ENCODE measurements at places on chromosomes 1 and 21. TPM values are rescaled to one million over a fixed set of nuclear protein-coding genes. Genes with fewer than 3 reads are reported as not detected.

- DNase-seq: no peak
Measured at GRCh38 chr1:182568647-182569284, 20.3 kb downstream of the RNASEL start.

- DNase-seq: no peak
Measured at GRCh38 chr1:241881440-241881839, 33.4 kb downstream of the EXO1 start.

GRCh38 chr1:183126528-183126927 lies 59.5 kb upstream of the LAMC2 start:
- DNase-seq: no peak

- DNase-seq: no peak
Measured at GRCh38 chr1:208724079-208724478, 479.9 kb upstream of the PLXNA2 start.

GRCh38 chr1:119141660-119142059 lies 1.2 kb upstream of the WARS2 start:
- no peak for DNase-seq

- DNase-seq: peak; percentile 20
Measured at GRCh38 chr1:24504560-24504959, 1.9 kb downstream of the RCAN3 start.

GRCh38 chr1:151282883-151283725 lies 1.0 kb downstream of the ZNF687 start:
- DNase-seq: peak; percentile 35

DNA sequence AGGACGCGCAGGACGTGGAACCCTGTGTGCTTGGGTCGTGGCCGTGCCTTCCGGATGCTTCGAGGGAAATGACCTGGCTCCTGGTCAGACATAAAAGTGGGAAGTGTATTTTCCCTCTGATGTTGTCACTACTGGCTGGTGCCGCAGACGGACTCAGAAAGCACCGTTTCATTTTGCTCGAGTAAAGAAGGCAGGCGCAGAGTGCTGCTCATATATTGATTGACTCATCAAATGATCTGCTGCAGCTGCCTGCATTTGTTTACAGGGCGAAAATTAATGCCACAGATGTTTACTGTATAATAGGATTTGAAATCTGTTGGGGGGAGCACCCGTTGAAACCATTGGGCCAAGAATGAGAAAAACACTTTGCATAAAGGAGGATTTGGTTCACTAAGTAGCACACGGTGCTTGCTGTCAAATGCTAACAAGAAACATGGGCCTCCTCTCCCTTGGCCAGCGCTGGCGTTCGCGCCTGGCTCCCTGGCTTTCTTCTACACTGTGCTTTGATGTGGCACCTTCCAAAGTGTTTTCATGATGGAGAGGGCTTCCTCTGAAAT lies 365.5 kb downstream of the CAMTA1 start:
- DNase-seq: no peak

DNA sequence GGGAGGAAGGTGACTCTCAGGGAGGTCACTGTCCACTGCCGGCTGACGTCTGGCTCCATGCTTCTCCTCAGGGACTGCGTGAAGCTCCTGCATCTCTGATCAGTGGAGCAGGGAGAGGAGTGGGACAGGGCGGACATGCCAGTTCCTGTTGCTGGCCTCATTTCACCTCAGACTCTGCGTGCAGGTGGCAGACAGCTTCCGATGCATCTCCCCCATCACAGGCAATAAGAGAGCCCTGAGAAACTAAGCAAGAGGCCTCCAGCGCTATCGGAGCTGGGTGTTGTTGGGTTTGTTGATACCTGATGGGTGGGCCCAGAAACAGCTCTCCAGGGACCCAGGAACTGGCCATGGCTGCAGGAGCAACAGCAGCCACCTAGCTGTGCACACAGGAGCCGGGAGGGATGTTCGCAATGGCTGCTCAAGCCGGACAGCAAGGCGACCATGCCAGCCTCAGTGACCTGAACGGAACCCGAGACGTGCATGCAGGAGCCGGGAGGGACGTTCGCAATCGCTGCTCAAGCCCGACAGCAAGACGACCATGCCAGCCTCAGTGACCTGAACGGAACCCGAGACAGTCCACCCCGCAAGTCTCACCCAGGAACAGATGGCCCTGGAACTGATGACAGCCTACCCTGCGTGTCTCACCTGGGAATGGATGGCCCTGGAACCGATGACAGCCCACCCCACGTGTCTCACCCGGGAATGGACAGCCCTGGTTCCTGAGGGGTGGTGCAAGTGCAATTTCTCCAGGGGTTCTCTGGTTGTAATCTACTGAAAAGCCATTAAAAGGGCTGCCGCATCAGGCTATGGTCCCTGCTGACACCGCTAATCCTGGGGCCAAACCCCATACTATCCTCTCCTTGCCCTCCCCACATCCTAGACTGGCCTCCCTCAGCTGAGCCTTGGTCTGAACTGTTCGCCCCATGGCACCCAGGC lies 14.2 kb upstream of the PCBP3 start:
- DNase-seq: no peak

GRCh38 chr1:228488818-228489674 lies 1.9 kb downstream of the RNF187 start:
- DNase-seq: no peak

- peak; percentile 13 for DNase-seq
Measured at GRCh38 chr21:46543306-46543705, 61.6 kb downstream of the S100B start.

Gene MFSD2A
- total RNA-seq: 7.5 TPM

GRCh38 chr1:87169263-87169910 lies 159.3 kb upstream of the LMO4 start:
- DNase-seq: no peak

- DNase-seq: no peak
Measured at GRCh38 chr21:38777531-38777930, 28.2 kb upstream of the ETS2 start.

Gene PLEKHO1
- 34.6 TPM for total RNA-seq

Gene OR2L5
- total RNA-seq: not detected

Gene CNR2
- not detected for total RNA-seq

DNA sequence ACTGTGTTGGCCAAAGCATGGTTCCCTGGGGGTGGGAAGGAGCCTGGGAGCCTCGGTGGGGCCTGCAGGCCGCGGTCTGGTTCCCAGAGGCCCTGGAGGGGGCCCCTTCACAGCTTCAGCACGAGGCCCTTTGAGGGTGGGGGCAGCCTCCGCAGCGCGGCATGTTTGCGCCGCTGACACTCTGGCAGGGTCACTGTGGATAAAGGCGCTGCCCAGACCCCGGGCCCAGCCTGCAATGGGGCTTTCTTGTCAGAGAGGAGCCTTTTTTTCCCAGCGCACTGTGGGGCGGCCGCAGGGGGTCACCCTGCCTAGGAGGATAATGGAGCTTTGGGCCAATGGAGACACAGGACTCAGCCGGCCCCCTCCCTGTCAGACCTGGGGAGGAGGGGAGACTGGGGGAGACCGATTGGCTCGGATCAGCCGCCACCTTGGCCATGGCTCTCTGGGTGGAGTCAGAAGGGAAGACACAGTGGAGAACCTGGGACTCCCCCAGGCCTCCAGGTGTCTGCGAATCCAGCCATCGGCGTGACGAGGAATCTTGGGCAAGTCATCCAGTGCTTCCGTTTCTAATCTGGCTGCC lies 26.0 kb downstream of the EPHB2 start:
- DNase-seq: peak; percentile 48

- DNase-seq: no peak
Measured at GRCh38 chr1:4741876-4742423, 87.5 kb downstream of the AJAP1 start.

GRCh38 chr1:6497215-6497866 lies 5.9 kb upstream of the PLEKHG5 start:
- peak; percentile 78 for DNase-seq

- no peak for DNase-seq
Measured at GRCh38 chr1:23246274-23246673, 29.0 kb upstream of the HTR1D start.

DNA sequence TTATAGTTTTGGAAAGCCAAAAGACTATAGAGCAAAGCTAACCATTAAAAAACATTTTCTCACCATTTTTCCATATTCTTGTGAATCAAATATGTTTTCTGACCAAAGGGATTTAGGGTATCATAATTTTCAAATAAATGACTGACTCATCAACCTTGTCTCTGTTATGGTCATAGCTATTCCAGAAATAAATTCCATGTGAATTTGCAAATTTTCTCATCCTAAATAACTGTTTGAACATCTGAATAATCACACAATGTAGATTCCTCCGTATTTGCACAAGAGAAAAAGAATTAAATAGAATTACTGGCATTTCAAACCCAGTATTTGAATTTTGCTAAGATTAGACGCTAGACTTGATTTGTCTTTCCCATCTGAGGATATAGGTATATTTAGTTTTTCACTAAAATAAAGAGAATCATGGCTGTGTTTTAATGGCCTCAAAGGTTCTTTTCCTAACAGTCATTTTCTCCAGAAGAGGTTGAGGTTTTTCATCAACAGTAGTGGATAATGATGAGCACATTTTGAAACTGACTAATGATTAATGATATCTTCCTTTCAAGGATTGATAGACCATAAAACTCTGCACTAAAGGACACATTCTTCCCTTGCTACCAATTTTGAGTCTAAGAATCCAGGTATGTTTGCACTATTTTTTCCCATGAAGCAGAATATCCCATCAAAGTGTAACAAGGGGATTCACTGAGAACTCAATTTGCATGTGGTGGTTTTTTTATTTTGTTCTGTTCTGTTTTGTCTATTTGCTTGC lies 9.5 kb upstream of the DUSP23 start:
- no peak for DNase-seq

- DNase-seq: peak; percentile 95
Measured at GRCh38 chr1:33295450-33296081, 25.3 kb downstream of the A3GALT2 start.

GRCh38 chr1:234963180-234963903 lies 165.3 kb downstream of the TOMM20 start:
- DNase-seq: peak; percentile 88

DNA sequence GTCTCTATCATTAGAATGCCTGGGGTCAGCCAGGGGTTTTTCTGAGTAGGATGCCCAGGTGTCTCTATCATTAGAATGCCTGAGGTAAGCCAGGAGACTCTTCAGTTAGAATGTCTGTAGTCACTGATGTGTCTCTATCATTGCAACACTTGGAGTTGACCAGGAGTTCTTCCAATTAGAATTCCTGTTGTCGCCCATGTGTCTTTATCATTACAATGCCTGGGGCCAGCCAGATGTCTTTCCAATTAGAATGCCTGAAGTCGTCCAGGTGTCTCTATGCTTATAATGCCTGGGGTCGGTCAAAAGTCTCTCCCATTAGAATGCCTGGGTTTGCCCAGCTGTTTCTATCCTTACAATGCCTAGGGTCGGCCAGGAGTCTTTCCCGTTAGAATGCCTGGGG lies 55.8 kb downstream of the RNF187 start:
- no peak for DNase-seq

GRCh38 chr1:4045397-4046010 lies 145.4 kb upstream of the C1orf174 start:
- no peak for DNase-seq

DNA sequence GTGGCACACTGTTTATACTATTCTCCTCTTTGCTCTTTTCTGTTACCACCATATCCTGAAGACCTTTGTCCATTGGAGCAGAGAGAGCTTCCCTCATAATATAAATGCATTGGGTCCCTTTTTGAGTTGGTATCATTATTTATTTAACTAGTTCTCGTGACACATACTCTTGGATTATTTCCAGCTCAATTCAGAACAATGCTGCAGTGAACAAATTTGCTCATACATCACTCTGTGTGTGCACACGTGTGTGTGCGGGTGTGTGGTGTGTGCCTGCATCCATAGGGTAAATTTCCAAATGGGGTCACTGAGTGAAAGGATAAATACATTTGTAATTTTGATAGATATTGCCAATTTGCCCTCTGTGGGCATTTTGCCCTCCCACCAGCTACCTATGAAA lies 5.8 kb downstream of the PLA2G2A start:
- peak; percentile 50 for DNase-seq

GRCh38 chr1:38997901-38998190 lies 6.8 kb downstream of the AKIRIN1 start:
- DNase-seq: no peak

GRCh38 chr21:40463176-40463575 lies 383.8 kb downstream of the DSCAM start:
- no peak for DNase-seq

Gene FAM163A
- 0.18 TPM for total RNA-seq

DNA sequence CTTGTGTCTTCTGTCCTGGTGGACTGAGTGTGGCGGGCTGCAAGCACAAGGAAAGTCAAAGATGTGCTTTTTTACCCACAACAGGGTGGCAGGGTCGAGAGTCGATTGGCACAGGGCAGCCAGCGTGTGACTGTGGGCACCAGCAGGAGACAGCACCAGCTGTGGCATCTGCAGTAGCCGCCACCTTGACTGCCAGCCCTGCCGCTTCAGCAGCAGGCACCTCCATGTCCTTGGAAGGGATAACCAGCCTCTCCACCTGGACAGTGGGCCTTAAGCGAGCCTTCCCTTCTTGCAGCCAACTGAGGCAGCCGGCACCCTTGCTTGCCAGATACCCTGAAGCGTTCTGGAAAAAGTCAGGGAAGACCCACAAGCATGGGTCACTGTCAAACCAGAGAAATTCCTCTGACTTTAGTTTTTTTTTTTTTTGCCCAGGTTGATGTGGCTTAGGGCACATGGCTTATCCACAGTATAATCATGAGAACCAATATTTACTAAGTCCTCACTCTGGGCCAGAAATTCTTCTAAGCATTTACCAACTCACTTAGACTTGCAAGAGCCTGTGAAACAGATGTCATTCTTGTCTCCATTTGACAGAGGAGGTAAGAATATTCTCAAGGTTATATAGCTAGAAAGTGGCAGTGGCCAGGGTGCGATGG lies 30.1 kb upstream of the PTGFRN start:
- DNase-seq: no peak

GRCh38 chr1:110726755-110727154 lies 52.0 kb upstream of the KCNA3 start:
- no peak for DNase-seq

DNA sequence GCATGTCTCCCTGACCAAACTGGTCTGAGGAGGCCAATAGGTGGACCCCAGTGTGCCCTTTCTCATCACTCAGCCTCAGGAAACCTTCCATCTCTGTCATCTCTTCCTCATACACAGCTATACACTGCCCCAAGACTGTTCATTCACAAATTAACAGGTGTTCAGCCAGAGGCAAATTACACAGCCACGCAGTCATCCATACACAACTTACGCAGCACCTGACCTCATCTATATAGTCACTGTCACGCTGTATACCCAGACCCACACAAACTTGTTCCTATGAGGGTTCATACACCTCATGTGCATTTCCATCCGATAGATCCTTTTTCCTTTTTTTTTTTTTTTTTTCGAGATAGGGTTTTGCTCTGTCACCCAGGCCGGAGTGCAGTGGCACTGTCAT lies 12.4 kb downstream of the DLGAP3 start:
- DNase-seq: no peak

GRCh38 chr1:232393444-232394146 lies 236.3 kb downstream of the SIPA1L2 start:
- DNase-seq: no peak

DNA sequence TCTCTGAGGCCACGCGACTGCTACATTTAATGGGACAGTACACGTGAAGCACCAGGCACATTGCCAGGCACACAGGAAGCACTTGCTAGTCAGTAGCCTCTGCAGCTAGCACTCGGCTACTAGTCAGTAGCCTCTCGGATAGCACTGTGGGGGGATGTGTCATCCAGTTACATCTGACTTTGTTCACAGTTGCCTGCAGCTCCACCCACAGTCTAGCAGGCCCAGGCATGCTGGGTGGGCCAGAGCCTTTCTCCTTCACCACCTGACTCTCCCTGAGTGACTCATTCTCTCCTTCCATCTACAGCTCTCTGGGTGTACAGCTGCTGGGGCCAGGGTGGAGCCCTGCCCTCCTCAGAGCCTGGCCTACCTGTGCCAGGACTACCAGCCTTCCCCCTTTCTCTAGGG lies 51.5 kb downstream of the PTPRF start:
- DNase-seq: peak; percentile 68

Data from stomach (tissue), 19 donors.